ENCODE measurements at places on chromosomes 16 and 17. TPM values are rescaled to one million over a fixed set of nuclear protein-coding genes. Genes with fewer than 3 reads are reported as not detected.

FBXL16 gene
- 0.17 TPM for total RNA-seq

SLC13A5 gene
- total RNA-seq = not detected

E2F4 gene
- 63.2 TPM for total RNA-seq

HBZ gene
- not detected for total RNA-seq

NPIPA7 gene
- total RNA-seq = 0.15 TPM

MYO15B gene
- total RNA-seq = 6.1 TPM

DLX4 gene
- total RNA-seq = not detected

RGS11 gene
- total RNA-seq = 10.6 TPM

SEPTIN1 gene
- 0.50 TPM for total RNA-seq

SLFN14 gene
- not detected for total RNA-seq

GGT6 gene
- total RNA-seq = not detected

HS3ST4 gene
- total RNA-seq = not detected

SULT1A2 gene
- total RNA-seq = 0.15 TPM

MT1G gene
- total RNA-seq = not detected

ZNF213 gene
- total RNA-seq = 11.6 TPM

ZNF594 gene
- total RNA-seq = 12.9 TPM

SLC12A3 gene
- total RNA-seq = not detected

CCP110 gene
- total RNA-seq = 16.3 TPM

C17orf67 gene
- 0.73 TPM for total RNA-seq

CCL3 gene
- not detected for total RNA-seq

PRSS8 gene
- not detected for total RNA-seq

TEKT1 gene
- not detected for total RNA-seq

ACSM2B gene
- not detected for total RNA-seq

ZNF200 gene
- total RNA-seq = 9.6 TPM

MYH13 gene
- not detected for total RNA-seq

C1QL1 gene
- 0.99 TPM for total RNA-seq

RNF222 gene
- total RNA-seq = not detected

TMEM238L gene
- not detected for total RNA-seq

KCNJ18 gene
- not detected for total RNA-seq

TSPOAP1 gene
- 0.50 TPM for total RNA-seq

DOC2B gene
- total RNA-seq = not detected

CTRB1 gene
- total RNA-seq = not detected

MYH8 gene
- total RNA-seq = not detected

PRAC1 gene
- not detected for total RNA-seq

SEPTIN12 gene
- total RNA-seq = not detected

RTN4RL1 gene
- total RNA-seq = 0.50 TPM

ARL5C gene
- total RNA-seq = not detected

TBC1D26 gene
- total RNA-seq = not detected

SSTR5 gene
- not detected for total RNA-seq

NPIPB8 gene
- total RNA-seq = not detected

SNX20 gene
- not detected for total RNA-seq

ITGA2B gene
- 0.15 TPM for total RNA-seq

YPEL2 gene
- 8.4 TPM for total RNA-seq

APOBR gene
- total RNA-seq = not detected

RAMP2 gene
- total RNA-seq = not detected

AANAT gene
- 0.17 TPM for total RNA-seq

NT5M gene
- 3.5 TPM for total RNA-seq

EME1 gene
- 10.9 TPM for total RNA-seq

SMTNL2 gene
- 1.2 TPM for total RNA-seq

C1QTNF8 gene
- total RNA-seq = not detected

ARRB2 gene
- 4.6 TPM for total RNA-seq

GAS2L2 gene
- not detected for total RNA-seq

MYH1 gene
- not detected for total RNA-seq

PNMT gene
- total RNA-seq = not detected

CMC2 gene
- total RNA-seq = 41.5 TPM

Data from smooth muscle cell of trachea (primary cell).